Brain microvascular endothelial cell (primary cell): ENCODE measurements at places on chromosomes 6 and 20.

GRCh38 chr20:36097337-36098151, 57.0 kb upstream of the EPB41L1 start:
- peak; percentile 71 for DNase-seq

DNA sequence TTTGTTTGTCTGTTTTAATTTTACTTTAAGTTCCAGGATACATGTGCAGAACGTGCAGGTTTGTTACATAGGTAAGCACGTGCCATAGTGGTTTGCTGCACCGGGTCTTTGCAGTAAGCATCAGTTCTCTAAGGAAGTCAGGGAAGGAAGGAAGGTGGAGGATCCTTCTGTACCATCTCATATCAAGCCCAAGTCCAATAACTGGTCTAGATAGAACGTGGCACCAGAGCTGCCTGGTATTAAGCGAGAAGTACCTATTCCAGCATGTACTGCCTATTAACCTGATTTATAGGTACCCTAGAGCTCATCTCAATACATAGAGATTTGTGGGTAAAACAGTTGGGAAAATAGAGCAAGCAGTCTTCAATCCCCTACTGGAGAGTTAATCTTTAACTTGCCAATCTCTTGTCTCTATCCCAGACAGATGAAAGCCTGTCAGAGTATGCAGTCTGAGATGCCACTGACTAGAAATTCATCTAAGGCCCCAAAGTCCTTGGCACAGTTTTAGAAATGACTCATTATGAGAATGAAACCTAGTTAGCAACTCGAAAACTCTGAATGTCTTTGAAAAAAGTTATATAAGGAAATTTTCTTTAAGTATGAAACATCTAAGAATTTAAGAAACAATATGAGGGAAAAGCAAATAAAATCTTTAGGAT, 144.9 kb downstream of the TFAP2A start:
- DNase-seq, result no peak

GRCh38 chr6:163985710-163986109, 571.2 kb downstream of the QKI start:
- no peak for DNase-seq

DNA sequence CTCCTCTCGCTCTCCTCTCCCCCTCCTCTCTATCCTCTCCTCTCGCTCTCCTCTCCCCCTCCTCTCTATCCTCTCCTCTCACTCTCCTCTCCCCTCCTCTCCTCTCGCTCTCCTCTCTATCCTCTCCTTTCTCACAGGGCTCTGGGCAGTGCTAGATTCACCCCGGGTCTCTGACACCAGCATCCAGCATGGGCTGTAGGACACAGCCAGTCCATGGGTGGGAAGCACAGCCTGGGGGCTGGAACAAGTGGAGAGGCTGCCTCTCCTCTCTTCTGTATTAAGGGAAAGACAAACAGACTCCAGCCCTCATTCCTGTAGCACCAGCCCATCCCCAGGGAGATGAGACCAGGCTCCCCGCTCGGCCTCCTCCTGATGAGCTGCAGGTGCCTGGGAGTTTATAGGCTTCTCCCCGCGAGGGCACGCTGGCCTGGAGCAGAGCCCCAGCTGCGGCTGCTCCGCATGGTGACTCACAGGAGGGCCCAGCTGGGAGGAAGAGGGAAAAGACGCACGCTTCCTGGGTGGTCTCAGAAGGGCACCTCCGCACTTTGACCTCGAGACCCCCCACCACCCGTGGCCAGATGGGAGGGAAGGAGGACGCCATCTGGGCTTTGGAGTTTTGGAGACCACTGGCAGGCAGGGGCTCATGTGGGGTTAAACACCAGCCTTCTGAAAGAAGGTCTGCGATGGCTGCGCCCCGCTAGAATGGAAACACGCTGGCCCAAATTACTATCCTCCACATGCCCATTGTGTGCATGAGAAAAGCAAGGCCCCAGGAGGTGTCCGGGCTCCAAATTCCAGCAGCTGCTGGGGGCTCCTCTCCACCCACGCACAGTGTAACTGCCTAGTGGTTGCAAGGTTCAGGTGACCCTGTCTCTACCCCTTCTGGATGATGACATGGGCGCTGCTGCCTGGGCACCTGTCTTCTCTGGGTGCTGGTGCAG, 68.0 kb downstream of the BMP7 start:
- no peak for DNase-seq

GRCh38 chr6:159108426-159108985, 60.7 kb upstream of the FNDC1 start:
- DNase-seq, result no peak

GRCh38 chr6:2194643-2195042, 50.8 kb downstream of the GMDS start:
- DNase-seq, result no peak

- DNase-seq, result no peak
These were observed 12.6 kb downstream of the FOXC1 start for GRCh38 chr6:1622220-1622850.

GRCh38 chr20:10739566-10739965, 65.8 kb upstream of the JAG1 start:
- DNase-seq, result no peak

DNA sequence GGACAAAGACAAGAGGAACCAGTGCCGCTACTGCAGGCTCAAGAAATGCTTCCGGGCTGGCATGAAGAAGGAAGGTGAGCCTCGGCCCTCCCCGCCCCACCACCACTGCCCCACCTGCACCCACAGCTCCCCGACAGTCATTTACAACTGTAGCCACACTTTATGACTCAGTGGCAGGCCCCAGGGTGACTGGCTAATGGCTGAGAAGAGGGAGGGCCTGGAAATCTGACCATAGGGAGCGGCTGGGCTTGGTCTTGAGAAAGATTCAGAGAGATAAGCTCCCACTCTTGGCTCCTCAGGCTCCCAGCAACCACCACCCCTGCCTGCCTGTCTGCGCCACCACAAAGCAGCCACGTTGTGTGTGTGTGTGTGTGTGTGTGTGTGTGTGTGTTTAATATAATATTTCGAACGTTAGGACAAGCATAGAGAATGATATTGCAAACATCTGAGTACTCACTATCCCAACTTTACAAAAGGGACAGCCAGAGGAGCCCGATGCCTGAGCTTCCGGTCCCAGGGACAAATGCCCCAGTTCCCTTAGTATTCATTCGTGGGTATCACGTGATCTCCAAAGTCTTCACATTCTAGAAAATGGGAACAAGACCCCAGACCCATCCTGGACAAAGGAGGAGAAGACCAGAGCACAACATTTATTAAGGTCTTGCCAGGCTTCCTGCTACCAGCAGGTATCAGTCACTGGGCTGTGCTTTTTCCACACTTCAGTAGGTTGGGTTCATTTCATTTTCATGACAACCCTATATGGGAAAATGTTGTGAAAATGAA, 52.1 kb downstream of the HNF4A start:
- DNase-seq, result peak; percentile 54

- no peak for DNase-seq
These were observed 13.4 kb downstream of the TMEM200A start for GRCh38 chr6:130379223-130379622.

GRCh38 chr20:36018208-36018988, 50.0 kb downstream of the CNBD2 start:
- no peak for DNase-seq

GRCh38 chr20:22585786-22586493, 1.6 kb upstream of the FOXA2 start:
- no peak for DNase-seq

GRCh38 chr6:91669871-91670268, 1083.0 kb upstream of the MAP3K7 start:
- no peak for DNase-seq

DNA sequence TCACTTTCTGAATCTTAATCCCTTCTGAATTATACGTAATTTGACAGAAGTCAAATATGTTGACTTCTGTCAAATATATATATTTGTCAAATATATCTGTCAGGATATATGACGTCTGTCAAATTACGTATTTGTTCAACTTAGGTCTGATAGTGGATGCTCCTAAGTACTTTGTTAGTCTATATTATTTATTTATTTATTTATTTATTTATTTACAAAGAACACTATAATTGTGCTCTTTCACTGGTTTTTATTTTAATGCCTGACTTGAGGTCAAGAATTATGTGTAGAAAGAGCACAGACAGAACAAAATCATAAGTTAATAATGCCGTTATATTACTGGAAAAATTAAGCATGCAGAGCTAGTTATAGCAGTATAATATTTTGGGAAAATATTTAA, 81.2 kb downstream of the UST start:
- no peak for DNase-seq

GRCh38 chr6:39530201-39530759, 194.9 kb downstream of the KIF6 start:
- no peak for DNase-seq

DNA sequence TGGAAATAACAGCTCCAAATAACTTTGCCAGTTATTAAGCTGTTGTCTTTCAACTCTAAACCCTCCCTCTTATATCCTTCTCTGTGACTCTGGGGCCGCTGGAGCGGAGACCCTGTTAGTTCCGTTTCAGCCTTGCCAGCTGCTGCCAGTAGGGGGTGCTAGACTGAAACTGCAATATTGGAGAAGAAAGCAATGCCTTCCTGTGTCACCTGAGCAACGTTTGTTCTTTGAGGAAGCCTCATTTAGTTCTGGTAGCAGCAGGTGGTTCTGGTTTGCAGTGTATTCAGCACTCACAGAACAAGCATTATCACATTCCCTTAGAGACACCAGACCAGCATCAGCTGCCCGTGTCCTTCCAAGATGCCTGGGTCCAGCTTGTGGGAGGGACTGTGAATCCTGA, 22.9 kb upstream of the JAG1 start:
- DNase-seq, result no peak

- DNase-seq, result no peak
These were observed 38.4 kb upstream of the OCSTAMP start for GRCh38 chr20:46588532-46589511.

DNA sequence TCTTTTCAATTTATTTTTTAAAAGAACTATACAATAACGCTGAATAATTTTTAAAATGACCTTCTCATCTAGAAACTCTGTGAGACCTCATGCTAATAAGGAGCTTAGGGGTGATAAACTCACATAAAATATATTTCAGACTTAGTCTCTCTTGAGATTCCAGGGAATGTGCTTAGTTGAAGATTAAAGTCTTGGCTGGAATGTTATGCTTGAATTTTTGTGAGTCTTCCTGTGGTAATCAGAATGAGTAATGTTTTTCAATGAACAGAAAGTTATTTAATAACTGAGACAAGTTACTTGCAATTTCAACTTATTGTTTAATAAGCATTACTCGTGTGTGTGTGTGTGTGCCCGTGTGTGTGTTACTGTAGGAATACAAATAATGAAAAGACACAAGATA, 379.9 kb upstream of the EPHA7 start:
- no peak for DNase-seq

DNA sequence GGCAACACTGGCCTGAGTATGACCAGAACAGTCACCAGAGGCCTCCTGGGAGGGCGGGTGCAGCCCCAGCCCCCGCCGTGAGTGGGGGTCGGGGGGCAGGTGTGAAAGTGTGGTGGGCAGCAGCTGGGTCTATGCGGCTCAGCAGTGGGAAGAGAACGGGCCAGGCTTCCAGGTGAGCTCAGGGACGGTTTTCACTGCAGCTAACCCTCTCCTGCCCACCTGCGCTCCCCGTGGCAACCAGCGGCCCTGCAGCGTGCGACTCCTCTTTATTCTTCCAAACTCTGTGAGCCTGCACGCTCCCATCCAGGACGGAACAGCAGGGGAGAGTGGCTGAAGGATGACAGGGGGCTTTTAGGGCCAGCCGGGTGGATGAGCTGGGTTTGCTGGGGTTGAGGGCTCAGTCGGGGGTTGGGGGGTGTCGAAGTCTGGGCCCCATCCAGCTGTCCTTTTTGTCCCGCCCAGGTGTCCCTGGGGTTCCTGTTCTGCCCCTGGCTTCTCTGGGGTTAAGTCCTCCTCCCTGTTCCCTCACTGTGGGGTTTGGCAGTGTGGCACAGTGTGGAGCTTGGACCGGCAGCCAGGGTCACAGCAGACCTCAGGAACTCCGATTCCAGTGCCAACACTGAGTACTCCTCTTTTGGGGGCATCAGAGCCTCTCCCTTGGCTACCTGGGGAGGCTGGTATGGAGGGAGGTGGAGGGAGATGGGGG, 859 bp upstream of the BIRC7 start:
- no peak for DNase-seq

GRCh38 chr6:56172144-56172543, 75.2 kb downstream of the COL21A1 start:
- DNase-seq, result no peak

- peak; percentile 9 for DNase-seq
These were observed 20.5 kb downstream of the EPB41L1 start for GRCh38 chr20:36175016-36175415.

GRCh38 chr6:109058620-109059019, 36.0 kb downstream of the SESN1 start:
- no peak for DNase-seq

GRCh38 chr6:161918109-161918531, 644.3 kb upstream of the AGPAT4 start:
- DNase-seq, result no peak

DNA sequence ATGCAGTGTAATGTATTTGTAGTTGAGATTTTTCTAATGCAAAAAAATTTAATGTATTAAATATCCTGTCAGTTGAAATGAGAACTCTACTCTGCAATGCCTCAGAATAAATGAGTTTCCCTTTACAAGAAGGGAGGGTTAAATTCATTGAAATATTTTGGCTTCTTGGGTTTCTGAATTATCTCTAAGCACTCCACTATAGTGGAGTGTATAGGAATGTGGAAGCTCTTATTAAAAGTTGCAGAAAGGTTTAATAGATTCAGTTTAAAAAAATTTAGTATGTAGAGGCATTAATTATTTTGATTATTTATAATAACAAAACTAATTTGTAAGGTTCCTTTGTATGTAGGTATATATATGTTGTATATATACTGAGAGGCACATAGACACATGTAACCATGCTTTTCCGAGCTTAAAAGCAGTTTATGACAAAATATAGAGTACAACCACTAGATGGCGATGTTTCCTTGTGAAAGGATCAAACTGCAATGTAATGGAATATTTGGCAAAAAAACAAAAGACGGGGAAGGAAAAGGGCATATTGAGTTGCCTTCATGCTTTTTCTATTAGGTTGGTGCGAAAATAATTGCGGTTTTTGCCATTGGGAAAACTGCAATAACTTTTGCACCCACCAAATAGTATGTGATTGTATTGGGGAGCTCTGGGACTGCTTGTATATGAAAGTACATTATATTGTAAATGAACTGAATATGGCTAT, 144.2 kb downstream of the MYO6 start:
- DNase-seq, result peak; percentile 40

- DNase-seq, result no peak
These were observed 93.8 kb upstream of the POPDC3 start for GRCh38 chr6:105273589-105273988.

DNA sequence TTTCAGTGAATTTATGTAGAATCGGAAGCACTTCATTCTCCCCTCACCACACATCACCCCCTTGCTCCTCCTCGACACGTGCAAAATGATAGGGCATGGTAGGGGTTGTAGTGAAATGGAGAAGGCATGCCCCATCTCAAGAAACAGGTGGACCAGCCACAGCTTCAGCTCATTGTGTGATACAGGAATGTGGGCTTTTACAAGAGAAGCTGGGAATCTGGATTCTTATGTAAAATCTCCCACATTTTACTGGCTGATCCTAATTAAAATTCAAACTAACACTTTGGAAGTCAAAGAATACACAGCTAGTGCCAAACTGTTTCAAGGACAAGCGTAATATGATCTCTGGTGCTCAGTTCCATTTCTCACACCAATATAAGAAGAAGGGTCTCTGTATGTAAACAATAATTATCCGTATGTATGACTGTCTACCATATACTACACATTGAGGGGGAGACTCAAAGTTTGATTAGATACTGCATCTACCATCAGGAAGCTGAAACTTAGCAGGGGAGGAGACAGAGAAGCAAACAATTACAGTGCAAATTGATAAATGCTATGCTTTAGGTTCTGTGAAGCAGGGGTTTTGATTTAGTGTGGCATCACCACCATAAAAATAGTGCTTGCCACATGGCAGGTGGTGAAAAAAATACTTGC, 24.3 kb upstream of the KIAA0408 start:
- no peak for DNase-seq

GRCh38 chr6:116629563-116629981, 13.3 kb downstream of the RSPH4A start:
- DNase-seq, result no peak
